ENCODE measurements at places on chromosomes 7 and 10.

DNA sequence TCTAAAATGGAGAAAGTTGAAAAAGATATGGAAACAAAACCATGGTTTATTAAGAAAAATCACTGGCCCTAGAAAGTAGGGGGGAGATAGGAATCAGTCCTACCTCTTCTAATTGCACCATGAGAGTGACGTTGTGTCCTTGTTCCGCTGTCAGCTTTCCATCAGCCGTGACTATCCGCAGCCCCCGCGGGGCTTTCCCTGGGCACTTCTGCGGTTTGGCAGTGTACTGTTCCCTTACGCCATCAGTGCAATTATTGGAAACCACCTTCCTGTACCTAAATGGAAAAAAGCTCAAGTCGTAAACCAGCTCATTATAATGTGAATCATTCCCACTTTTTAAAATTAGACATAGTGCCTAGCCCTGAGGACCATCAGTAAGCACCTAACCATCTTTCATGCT, 512.2 kb downstream of the SORCS1 start:
- no peak for DNase-seq

DNA sequence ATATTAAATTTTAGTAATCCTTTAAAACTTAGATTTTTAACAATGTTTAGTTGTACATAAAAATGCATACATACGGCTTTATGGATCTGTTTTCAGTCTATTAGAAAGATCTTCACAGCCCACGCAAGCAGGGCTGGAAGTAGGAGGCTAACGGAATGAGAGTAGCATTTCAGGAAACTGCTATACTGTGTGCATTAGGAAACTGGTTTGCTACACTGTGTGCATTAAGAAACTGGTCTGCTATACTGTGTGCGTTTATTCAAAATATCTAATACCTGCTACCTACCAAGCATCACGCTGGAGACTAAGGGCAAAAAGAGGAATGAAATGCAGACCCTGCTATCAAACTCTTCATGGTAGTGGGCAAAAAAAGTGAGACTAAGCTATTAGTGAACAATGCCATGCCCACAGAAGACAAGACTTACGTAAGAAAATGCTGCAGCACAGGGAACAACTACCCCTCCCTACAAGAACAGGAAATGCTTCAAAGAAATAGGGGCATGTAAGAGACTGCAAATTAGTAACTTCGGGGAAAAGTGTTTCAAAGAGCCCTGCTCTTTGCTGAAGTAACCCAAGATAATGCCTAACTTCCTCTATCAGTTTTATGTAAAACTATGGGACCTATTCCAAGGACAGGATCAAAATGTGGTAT, 11.3 kb downstream of the RAB11FIP2 start:
- no peak for DNase-seq

GRCh38 chr10:37379991-37380390, 254.6 kb downstream of the ANKRD30A start:
- DNase-seq: no peak

GRCh38 chr10:87503886-87504285, 807 bp upstream of the MINPP1 start:
- no peak for DNase-seq

DNA sequence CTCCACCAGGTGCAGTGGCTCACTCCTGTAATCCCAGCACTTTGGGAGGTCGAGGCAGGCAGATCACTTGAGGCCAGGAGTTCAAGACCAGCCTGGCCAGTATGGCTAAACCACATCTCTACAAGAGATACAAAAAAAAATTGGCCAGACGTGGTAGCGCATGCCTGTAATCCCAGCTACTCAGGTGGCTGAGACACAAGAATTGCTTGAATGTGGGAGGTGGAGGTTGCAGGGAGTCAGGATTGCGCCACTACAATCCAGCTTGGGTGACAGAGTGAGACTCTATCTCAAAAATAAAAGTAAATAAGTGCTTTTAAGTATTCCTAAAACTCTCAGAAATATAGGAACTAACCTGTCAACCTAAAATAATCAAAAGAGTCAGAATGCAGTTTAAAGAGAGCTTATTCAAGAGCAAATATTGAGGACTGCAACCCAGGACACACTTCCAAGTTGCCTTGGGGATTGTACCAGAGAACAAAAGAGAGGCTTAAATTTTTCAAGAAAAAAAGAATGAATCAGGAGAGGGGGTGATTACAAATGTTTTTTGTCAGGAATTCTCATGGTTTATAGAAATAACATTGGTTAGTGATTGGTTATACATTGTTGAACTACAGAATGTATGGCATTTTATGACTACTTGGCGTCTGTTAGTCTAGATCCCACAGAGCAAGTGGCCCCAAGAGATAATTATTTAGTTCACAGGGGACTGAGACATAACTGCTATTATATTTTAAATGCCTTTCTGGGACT, 33.2 kb upstream of the PPP1R9A start:
- DNase-seq: no peak
